ENCODE measurements at places on chromosomes 3 and 15.

GRCh38 chr15:88120026-88120425, 136.5 kb downstream of the NTRK3 start:
- DNase-seq, result no peak

DNA sequence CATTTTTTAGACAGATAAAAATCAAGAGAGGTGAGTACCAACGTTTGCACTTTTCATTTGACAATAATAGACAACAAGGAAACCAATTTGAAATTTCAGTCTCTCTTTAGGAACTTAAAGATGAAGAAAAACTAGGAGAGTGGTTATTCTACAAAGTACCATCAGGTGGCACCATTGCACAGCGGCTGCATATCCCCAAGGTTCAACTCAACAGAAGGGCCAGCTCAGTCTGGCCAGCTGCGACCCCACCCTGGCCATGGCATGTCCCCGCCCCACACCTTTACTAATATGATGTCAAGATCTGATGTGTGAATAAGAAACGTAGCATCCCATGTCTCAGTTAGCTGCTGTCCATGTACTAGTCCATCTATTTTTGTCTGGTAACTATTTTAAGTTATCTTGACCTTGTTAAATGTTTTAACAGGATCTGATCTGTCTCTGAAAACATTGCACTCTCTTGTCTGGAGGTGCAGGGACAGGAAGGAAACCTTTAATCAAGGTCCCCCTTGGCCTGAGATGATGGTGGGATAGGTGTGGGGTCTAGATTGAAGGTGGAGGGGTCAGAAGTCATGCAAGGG, 35.5 kb upstream of the CGNL1 start:
- peak; percentile 66 for DNase-seq

DNA sequence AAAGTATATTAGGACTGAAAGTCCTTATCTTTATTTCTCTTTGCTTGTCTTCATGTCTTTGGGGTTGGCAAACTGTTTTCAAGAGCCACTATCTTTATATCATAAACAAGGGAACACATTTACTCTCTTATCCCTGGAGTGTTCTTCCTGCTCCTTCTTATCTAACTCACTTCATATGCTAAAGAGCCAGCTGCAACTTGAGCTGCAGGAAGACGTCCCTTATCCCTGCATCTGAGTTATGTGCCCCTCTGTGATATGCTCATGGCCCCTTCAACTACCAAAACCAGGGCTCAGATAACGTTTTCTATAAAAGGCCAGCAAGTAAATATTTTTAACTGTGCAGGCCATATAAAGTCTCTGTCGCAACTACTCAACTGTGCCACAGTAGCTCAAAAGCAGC, 137.0 kb upstream of the CRBN start:
- no peak for DNase-seq

- peak; percentile 86 for DNase-seq
Observed at GRCh38 chr3:150787741-150788370, 24.9 kb upstream of the SIAH2 start.

GRCh38 chr3:62057339-62058047, 315.9 kb downstream of the FEZF2 start:
- DNase-seq, result no peak

DNA sequence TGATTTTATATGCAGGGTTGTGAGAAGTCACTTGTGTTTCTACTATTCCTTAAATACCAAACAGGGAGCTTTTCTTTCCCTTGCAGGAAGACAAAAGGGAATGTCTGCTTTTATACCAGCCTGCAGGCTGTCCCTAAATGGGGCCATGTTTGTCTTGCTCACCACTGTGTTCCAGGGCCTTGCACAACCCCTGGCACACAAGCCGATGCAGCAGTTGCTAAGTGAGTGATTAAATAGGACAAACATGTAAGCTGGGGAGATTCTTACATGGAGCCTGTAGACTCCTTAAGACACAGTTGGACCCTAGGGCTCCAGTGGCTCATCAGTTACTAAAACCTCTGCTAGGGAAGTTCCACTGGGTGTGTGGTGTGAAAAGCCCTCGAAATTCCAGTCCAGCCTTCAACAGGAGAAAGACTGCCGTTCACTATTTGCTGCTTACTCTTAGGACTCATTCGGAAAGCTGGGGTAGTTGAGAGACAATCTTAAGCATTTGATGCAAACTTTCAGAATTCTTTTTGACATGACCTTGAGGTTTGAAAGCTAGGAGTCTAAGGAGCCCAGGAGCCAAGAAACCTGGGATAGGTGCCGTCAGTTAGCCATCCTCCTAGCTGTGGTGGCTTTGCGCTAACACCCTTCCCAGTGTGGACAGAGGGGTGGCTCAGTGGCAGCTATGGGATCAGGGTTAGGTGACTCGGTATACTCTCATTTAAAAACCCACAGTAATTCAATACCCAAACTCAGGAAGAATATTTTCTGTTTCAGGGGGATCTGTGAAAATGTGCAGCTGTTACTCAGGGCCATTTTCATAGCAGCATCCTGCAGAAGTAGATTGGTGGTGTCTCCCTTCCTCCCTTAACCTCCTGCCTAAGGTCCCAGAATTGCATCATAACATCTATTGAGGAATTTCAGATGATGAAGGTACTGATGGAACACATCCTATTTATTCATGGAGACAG, 39.1 kb downstream of the SYNM start:
- peak; percentile 87 for DNase-seq

DNA sequence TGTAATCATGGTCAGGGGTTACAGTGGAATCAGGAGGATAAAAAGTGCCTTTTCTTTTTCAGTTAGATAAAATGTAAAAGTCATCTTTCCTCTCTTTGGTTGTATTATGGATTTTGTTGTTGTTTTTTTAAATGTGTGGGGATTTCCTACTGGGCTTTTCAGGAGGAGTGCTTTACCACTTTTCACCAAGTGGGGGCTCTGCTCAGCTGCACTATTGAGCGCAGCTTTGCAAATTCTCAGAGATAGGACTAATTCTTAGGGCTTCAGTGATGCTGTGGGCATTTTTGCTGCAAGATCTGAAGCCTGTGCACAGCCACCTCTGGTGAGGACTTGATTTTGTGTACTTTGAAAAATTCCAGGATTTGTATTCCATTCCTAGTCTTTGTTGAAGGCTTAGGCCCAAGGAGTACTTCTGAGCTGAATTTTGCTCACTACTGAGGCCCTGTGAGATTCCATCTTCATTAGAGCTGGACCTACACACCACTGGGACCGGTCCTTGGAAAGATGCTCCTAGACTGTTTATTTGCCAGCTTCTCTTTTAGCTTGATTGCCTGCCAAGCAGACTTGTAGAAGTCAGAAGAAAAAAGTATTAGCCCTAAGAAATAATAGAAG, 7.5 kb downstream of the GNB5 start:
- peak; percentile 70 for DNase-seq

- peak; percentile 85 for DNase-seq
Observed at GRCh38 chr3:177357352-177358090, 160.2 kb upstream of the TBL1XR1 start.

DNA sequence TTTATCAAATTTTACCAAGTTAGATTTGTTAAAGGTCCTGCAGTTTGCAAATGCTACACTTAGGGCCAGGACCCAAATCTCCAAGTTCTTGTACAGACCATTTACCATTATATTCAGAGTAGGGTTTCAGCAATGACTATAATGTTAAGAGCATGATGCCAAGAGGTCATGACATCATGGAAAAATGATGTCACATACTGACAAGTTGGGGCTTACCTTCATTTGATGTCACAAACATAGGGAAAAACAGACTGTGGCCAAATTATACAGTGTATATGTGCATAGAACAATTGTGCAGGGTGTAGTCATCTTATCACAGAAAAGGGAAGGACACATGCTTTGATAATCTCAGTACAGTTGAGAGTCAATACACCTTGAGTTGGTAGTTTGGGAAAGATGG, 10.1 kb upstream of the THRB start:
- no peak for DNase-seq

- peak; percentile 98 for DNase-seq
Observed at GRCh38 chr3:134464064-134464688, 21.6 kb downstream of the ANAPC13 start.

DNA sequence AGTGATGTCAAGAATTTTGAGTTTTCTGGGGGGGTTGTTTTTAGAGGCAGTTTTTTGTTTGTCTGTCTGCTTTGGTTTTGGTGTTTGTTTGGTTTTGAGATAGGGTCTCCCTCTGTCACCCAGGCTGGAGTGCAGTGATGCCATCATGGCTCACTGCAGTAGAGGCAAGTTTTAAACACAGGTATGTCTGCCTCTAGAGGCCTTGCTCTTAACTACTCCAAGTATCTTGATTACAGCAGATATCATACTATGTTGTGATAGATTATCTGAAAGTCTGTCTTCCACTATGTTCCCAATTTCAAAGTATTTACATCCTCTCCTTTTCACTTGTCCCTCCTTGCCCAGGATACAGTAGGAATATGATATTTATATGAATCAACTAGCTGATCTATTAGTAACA, 57.7 kb downstream of the ERC2 start:
- DNase-seq, result no peak
